ELF-1 (cell line): ENCODE measurements at places on chromosomes 7 and 10.

- peak; percentile 71 for DNase-seq
Observed at GRCh38 chr10:75402486-75403143, 1.1 kb upstream of the ZNF503 start.

DNA sequence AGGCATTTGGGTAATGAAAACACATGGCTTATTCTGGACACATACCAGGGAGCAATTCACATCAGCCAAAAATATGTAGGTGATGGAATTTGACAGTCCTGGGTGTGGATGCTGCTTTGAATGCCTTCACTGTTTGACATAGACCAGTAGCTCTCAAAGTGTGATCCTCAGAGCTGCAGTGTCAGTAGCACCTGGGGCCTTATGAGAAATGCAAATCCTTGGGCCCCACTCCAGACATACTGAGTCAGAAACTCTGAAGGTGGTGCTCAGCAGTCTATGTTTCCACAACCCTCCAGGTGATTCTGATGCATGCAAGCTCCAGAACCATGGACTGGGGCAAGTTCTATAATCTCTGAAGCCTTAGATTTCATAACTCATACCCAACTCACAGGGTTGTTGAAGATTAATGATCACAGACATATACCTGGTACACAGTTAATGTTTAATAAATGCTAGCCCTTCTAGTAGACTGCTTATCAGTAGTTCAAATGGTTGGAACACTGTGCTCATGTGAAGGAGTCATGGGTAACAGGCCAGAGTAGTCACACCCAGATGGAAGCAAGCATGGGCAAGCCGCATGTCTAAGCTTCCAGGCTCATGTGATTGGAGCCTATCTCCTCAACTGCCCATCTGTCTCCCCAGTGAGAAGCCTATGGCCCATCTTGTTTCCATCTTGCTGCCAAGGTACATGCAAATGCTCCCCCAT, 715.7 kb downstream of the GRID1 start:
- DNase-seq: no peak

DNA sequence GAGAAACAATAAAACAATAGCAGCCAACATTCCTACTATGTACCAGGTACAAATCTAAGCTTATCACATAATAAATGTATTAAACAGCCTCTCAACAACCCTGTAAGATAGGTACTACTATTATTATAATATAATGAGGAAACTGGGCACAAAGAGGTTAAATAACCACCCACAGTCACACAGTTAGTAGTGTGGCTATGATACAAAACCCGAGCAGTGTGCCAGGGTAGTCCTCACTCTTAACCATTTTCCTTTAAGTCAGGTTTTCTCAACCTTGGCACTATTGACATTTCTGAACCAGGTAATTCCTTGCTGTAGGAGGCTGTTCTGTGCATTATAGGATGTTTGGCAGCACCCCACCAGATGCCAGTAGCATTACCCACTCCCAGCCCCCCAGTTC, 48.8 kb downstream of the DNAJC1 start:
- no peak for DNase-seq

DNA sequence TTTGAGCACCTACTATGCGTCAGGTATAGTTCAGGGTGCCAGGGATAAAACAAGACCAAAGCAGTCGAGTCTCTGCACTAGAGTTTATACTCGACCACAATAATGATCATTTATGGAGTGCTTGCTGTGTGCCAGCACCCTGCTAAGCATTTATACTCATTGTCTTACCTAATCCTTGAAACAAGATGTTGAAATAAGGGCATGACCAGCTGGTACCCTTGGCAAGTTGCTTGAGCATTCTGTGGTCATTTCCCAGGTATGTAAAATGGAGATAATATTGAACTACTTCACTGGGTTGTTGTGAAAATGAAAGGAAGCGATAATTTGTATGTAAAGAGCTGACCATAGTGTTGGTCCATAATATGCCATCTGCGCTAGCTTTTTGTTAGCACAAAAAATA, 185.4 kb downstream of the CYP26A1 start:
- DNase-seq: no peak

- no peak for DNase-seq
Observed at GRCh38 chr7:140889645-140890044, 35.1 kb downstream of the BRAF start.

DNA sequence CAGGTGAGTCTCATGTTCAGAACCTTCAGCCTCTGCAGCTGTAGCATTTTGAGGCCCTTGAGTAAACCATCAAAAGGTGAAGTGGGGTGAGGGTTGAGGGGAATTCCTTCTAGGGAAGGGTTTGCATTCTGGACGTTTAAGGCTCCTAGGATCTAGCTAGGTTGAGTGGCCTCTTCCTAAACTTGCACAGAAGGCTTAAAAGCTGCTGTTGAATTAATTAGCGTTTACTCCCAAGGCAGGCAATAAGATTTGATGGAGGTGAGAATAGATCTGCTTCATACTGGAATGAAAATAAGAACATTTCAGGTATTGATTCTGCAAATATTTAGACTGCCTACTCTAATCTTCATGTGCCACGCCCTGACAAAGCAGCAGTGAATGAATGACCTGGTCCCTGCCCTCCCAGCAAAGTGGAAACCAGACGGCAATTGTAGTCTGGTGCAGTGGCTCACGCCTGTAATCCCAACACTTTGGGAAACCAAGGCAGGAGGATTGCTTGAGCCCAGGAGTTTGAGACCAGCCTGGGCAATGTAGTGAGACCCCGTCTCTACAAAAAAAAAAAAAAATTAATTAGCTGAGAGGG, 11.4 kb upstream of the KPNA7 start:
- DNase-seq: no peak

GRCh38 chr7:1700086-1700485, 30.0 kb downstream of the ELFN1 start:
- peak; percentile 1 for DNase-seq

DNA sequence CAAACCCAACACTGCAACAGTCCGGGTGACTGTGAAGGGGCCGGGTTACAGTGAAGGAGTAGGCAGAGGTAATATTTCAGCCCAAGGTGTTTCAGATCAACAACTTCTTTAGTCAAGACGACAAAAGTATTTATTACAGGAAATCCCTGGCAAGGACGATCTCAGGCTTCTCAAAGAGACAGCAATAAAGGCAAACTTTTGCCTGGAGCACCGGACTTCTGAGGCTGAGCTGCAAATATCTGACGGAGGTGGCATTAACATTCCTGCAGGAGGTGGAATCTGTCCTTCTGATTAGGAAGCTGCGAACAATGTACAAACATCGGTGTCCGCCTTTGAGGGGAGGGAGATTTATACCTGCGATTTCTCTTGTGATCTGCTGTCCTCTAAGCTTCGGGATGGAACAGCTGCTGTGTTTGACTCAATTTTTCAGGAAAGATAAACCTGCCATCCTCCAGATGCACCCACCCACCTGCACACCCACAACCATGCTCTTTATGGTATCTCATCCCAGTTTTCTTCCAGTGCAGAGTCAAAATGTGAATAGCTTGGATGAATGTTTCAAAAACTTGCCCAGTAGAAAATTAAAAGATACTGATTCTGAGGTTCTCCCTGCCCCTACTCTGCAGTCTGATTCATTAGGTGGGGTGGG, 32.1 kb downstream of the EMX2 start:
- DNase-seq: peak; percentile 44

DNA sequence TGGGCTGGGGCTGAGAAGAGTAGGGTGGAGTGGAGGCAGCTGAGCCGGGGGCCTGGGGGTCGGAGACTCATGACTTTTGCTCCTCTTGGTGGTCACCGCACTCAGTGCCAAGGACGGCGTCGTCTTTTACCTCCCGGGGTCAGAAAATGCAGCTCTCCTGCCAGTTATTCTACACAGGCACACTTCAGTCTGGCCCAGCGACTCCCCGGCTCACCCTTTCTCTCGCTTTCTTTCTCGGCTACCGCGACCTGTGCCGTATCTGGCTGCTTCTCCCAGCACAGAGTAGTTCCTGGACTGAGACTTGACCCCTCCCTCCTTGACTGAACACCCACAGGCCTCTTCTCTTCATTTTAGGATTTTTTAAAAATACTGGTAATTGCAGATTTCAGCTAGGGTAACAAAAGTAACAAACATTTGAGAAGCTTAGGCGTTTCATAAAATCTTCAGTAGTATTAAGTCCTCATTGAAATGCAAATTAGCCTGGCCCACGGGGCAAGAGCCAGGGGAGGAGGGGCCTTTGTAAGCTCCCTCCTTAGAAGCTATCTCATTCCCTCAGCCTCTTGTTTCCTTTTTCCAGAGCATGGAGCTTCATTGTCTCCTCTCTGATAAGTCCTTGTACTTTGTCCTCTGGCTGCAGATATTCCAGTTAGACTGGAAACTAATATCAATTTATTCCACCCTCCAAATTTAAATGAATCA, 1.1 kb upstream of the PRLHR start:
- peak; percentile 29 for DNase-seq

DNA sequence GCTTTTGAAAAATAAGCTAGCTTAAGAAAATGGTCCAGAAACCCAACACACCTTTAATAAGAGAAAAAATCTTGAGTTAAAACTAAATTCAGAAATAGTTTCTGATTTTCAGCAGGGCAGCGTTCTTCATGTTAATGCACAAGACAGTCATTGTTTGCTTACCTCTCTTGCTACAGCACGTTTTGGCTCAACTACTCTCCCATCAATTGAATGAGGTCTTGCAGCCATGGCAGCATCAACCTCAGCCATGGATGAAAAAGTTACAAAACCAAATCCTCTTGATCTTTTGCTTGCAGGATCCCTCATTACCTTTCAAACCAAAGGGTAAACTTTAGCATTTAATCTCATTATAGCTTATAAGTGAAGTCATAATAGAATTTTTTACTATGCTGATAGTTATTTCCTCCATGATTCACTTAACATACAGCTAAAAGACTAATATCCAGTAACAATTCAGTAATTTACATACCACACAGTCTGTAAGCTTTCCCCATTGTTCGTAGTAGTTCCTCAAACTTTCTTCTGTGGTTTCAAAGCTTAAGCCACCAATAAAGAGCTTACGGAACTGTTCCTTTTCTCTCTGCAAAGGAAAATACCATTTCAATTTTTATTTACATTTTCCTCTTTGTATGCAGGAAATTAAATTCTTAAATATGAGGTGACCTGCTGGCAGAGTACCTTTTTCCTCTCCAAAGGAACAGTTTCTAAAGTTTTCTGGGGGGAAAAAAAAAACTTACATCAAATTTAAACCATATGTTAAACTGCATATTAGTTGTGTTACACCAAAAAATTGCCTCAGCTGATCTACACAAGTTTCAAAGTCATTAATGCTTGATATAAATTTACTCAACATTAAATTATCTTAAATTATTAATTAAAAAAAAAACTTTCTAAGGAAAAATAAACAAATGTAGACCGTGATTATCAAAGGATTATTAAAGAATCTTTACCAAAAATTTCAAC, 3.1 kb downstream of the HNRNPA2B1 start:
- DNase-seq: no peak

DNA sequence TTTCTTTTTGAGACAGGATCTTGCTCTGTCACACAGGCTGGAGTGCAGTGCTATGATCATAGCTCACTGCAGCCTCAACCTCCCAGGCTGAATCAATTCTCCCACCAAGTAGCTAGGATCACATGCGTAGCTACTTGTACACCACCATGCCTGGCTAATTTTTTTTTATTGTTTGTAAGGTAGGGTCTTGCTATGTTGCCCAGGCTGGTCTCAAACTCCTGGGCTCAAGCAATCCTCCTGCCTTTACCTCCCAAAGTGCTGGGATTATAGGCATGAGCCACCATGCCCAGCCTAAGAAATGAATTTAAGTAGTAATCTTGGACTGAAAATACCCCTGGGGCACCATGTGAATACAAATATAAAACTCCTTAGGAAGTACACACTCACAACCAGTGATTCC, 5.8 kb downstream of the NUDT13 start:
- no peak for DNase-seq

- no peak for DNase-seq
Observed at GRCh38 chr7:18040196-18040595, 12.6 kb upstream of the PRPS1L1 start.

DNA sequence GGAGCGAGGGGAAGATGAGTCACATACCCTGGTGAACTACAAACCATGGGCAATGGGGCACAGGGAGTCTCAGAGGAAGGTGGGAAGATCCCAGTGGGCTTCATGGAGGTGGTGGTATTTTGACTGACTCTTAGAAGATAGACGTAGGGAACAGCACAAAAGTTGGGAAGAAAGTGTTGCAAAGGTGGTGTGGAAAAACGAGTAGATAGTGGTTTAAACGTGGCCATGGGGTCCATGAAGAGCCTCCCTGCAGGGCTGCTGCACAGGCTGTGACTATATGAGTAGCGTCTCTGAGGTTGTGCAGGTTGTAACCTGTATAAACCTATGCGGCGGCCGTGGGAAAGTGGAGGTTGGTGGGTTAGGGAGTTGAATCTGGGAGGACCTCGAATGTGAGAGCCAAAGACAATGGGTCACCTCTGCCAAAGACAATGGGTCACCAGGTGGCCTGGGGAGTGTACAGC, 13.8 kb downstream of the LZTS2 start:
- DNase-seq: no peak

DNA sequence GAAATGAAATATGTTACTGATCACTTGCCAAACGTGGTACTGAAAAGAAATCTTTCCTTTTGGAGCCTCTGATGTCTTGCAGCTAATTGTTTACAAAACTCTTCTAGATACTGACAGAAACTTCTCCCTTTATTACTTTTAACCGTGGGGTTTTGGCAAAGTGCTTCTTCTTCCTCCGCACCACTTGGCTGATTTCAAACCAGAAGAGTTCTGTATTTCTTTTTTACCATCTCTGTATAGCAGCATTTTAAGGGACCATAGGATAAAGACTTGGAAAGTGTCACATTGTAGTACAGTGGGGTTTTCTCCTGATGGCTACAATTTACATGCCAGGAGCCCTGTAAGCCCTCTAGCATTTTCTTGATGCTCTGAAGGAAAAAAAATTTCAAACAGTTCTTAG, 21.9 kb upstream of the CREB5 start:
- no peak for DNase-seq

- no peak for DNase-seq
Observed at GRCh38 chr7:112082306-112082705, 123.9 kb downstream of the DOCK4 start.

DNA sequence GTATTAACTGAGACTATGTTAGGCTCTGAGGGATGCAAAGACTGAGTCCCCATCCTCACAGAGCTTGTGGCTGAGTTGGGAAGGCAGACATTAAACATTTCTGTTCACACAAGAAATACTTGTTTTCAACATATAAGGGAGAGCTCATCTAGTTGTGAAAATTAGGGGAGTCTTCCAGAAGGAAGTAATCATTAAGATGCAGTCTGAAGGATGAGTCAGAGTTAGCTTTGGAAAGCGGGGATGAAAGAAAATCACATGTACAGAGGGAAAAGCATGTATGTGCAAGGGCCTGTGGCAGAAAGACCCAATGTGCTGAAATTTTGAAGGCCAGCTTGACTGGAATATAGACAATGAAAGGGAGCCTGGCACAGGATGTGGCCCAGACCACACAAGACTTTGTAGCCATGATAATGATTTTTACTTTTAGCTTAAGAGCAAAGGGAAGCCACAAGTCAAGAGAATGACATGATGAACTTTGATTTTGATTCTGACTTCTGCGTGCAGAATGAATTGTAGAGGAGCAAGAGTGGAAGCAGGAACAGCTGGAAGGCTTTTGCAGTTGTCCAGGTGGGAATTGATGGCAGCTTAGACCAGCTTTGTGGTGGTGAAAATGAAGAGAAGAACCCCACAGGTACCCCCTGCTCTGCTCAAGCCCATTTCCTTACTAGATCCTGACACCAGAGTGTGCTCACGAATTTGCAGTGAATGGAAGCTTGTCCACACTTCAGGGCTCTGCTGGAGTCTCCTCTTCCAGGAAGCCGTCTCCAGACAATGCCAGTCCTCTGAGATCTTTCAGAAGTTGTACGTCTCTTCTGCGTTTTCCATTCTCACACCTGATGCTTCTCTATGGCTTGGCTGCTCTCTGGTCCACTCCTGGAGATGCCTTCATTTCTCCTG, 115.6 kb downstream of the ATXN7L1 start:
- no peak for DNase-seq

- peak; percentile 14 for DNase-seq
Observed at GRCh38 chr7:148144827-148145226, 445.7 kb upstream of the C7orf33 start.

GRCh38 chr7:151628846-151629604, 109.3 kb upstream of the RHEB start:
- peak; percentile 69 for DNase-seq
